A549 treated with GW870086 at 1 μM for 4 hours (cell line): ENCODE measurements at places on chromosomes 11 and 22. TPM values are rescaled to one million over a fixed set of nuclear protein-coding genes. Genes with fewer than 3 reads are reported as not detected.

Gene MMP10
- total RNA-seq: 0.53 to 2.1 TPM (median 0.98 TPM) in 5 replicates

Gene ANO9
- total RNA-seq: 0.72 to 1.2 TPM (median 0.88 TPM) in 5 replicates

Gene CELF1
- total RNA-seq: 41.4 to 50.5 TPM (median 49.2 TPM) in 5 replicates

Gene KCNJ4
- 0.29 to 0.46 TPM (median 0.43 TPM) in 5 replicates for total RNA-seq

Gene CYP2D6
- total RNA-seq: 0.40 to 0.91 TPM (median 0.55 TPM) in 5 replicates

Gene KIF18A
- total RNA-seq: 11.3 to 16.5 TPM (median 14.2 TPM) in 5 replicates

Gene OR5AS1
- total RNA-seq: not detected in 5 replicates

Gene IGSF9B
- 1.1 to 2.4 TPM (median 1.9 TPM) in 5 replicates for total RNA-seq

Gene OTOG
- not detected in 5 replicates for total RNA-seq

Gene KDM4E
- total RNA-seq: not detected in 5 replicates

Gene PCF11
- 21.9 to 26.6 TPM (median 25.1 TPM) in 5 replicates for total RNA-seq

Gene PHF21B
- total RNA-seq: 0.53 to 1.2 TPM (median 0.66 TPM) in 5 replicates

Gene OR4A16
- total RNA-seq: not detected in 5 replicates

Gene DKK3
- total RNA-seq: 13.8 to 22.3 TPM (median 18.9 TPM) in 5 replicates

Gene PNPLA3
- total RNA-seq: 0.70 to 1.2 TPM (median 0.94 TPM) in 5 replicates

Gene PGR
- not detected in 5 replicates for total RNA-seq

Gene DGKZ
- total RNA-seq: 40.9 to 51.3 TPM (median 48.2 TPM) in 5 replicates

Gene IRAG1
- 0.05 to 0.15 TPM (median 0.11 TPM) in 4 of 5 replicates, not detected in the other for total RNA-seq

Gene KCNJ11
- 1.1 to 1.8 TPM (median 1.4 TPM) in 5 replicates for total RNA-seq

Gene FGF19
- total RNA-seq: 0.09 to 0.13 TPM (median 0.10 TPM) in 5 replicates

Gene OR2AG1
- total RNA-seq: not detected in 5 replicates

Gene C22orf31
- total RNA-seq: not detected in 5 replicates

Gene MOGAT2
- total RNA-seq: not detected in 5 replicates

Gene KCNE3
- 0.20 TPM in 1 of 5 replicates, not detected in the others for total RNA-seq

Gene TRIM49B
- total RNA-seq: not detected in 5 replicates

Gene RAG2
- total RNA-seq: not detected in 5 replicates

Gene ANKK1
- not detected in 5 replicates for total RNA-seq

Gene TSPAN32
- not detected in 5 replicates for total RNA-seq

Gene WBP2NL
- total RNA-seq: 0.30 TPM in 1 of 5 replicates, not detected in the others

Gene KCNK4
- 0.10 TPM in 1 of 5 replicates, not detected in the others for total RNA-seq

Gene TRPM5
- total RNA-seq: not detected in 5 replicates

Gene PANX2
- total RNA-seq: 4.8 to 6.5 TPM (median 6.0 TPM) in 5 replicates

Gene FAM111B
- 6.5 to 7.7 TPM (median 7.3 TPM) in 5 replicates for total RNA-seq

Gene INPP5J
- 0.46 to 0.57 TPM (median 0.51 TPM) in 5 replicates for total RNA-seq

Gene MEN1
- total RNA-seq: 28.7 to 39.3 TPM (median 36.7 TPM) in 5 replicates

Gene PDGFB
- 4.3 to 5.5 TPM (median 4.7 TPM) in 5 replicates for total RNA-seq

Gene BEST1
- total RNA-seq: 2.4 to 5.4 TPM (median 2.9 TPM) in 5 replicates

Gene MS4A12
- total RNA-seq: not detected in 5 replicates

Gene SCGB1C1
- total RNA-seq: not detected in 5 replicates

Gene PATE1
- not detected in 5 replicates for total RNA-seq

Gene PTGDR2
- total RNA-seq: 0.09 to 0.15 TPM (median 0.12 TPM) in 4 of 5 replicates, not detected in the other

Gene NEFH
- 0.05 to 0.14 TPM (median 0.10 TPM) in 5 replicates for total RNA-seq

Gene MAP6
- 1.4 to 2.1 TPM (median 1.7 TPM) in 5 replicates for total RNA-seq

Gene PRRG4
- 1.5 to 2.4 TPM (median 2.0 TPM) in 5 replicates for total RNA-seq

Gene CDCA5
- total RNA-seq: 56.3 to 73.2 TPM (median 69.6 TPM) in 5 replicates

Gene YPEL4
- 0.11 to 0.59 TPM (median 0.32 TPM) in 4 of 5 replicates, not detected in the other for total RNA-seq

Gene ST14
- total RNA-seq: 0.09 to 0.30 TPM (median 0.14 TPM) in 5 replicates

Gene LRRC32
- 0.07 to 0.53 TPM (median 0.22 TPM) in 5 replicates for total RNA-seq

Gene PHLDB1
- total RNA-seq: 7.0 to 9.8 TPM (median 7.5 TPM) in 5 replicates

Gene DUSP8
- 0.34 to 1.6 TPM (median 0.83 TPM) in 5 replicates for total RNA-seq

Gene OR4P4
- not detected in 5 replicates for total RNA-seq
